Naive thymus-derived CD4-positive, alpha-beta T cell (primary cell): ENCODE measurements at places on chromosomes 7 and 10.

DNA sequence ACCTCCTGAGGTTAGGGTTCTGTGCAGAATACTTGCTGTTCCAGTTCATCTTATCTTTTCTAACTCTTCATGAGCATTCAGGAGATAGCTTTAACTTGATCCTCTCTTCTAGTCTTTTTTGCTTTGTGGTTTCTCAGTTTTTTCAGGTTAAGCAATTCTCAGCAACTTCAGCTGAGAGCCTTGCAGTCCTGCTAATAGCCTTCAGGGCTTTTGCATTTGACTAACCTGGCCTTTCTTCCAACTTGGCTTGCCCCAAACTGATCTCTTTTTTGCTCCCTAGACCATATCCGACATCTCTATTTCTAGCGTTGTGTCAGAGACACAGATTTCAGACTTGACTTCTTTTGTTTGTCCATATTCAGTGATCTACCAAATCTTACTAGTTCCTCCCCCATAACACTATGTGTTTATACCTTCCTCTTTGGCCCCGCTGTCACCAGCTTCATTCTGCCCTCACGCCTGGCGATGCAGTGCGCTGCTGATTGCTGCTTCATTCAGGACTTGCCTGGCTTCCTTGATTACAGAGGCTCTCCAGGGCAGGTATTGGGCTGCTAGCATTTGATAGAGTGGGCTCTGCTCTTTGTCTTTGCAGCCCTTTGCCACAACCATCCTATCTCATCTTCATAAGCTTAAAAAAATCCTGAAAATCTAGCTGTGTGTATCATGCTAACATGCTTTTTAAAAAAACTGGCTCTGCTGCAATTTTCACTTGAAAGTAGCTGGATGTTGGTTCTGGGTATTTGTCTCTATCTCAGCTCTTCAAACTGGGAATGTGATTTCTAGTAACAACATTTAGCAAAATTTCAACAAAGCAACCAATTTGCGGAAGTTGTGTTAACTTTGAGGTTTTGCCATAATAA lies 9.6 kb downstream of the CUL1 start:
- no peak for DNase-seq

DNA sequence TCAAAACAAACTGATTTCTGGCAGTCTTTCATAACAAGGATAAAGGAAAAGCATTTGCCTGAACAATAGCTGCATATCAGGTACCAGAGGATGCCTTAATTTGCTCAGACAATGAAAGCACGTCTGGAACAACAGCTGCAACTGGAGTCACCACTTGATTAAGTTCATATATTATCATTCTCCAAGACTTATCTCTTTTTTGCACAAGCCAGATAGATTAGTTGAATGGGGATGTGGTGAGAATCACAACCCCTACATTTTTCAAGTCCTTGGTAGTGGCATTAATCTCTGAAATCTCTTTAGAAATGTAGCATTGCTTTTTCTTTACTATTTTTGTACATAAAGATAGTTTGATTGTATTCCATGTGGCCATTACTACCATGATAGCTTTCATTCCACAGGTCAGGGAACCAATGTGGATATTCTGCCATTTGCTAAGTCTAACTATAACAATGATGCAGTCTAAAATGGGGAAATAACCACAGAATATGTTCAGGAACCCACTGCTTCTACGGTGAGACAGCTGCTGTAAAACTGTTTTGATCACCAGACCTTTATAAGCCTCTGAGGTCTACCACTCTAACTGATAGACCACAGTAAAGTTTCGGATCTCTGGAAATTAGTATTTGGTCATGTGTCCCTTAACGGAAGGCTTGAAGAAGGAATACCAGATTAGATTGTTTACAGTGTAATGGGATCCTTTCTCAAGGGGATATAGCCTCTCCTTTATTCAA lies 1176.2 kb downstream of the DNAJB9 start:
- no peak for DNase-seq

DNA sequence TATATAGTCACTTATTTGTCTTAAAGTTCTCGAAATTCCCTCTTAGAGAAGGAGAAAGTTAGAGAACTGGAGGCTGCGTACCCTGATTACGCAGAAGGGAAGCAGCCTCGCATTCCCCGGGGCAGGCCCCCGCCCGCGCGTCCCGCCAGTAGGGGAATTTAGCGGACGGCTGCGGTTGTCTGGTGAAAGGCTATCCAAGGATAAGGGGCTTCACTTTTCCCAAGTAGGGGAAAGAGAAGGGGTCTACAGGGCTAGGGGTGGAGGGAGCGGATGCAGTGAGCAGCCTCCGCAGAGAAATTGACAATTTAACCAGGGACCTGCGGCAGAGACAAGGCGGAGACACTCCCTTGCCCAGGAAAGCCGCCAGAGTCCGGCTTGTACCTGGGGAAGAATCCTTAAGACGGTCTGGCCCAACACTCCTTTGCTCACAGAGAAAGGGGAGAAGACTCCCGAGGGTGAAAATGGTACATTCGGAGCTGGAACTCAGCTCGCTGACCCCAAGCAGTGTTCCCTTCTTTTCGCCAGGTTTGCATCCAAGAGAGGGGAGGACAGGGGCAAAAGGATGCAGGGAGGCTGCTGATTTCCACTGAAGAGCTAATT lies 994 bp upstream of the MAGI2 start:
- no peak for DNase-seq

- DNase-seq = no peak
These were observed 30.7 kb upstream of the INMT start for GRCh38 chr7:30721211-30721610.

- DNase-seq = no peak
These were observed 14.3 kb downstream of the ZMIZ2 start for GRCh38 chr7:44762726-44763522.

GRCh38 chr10:17290226-17290625 lies 62.2 kb downstream of the VIM start:
- DNase-seq = no peak
